T-helper 2 cell (primary cell): ENCODE measurements at places on chromosomes 5 and 9.

GRCh38 chr9:79409182-79409823, 162.5 kb upstream of the TLE4 start:
- no peak for DNase-seq

GRCh38 chr5:101932599-101932998, 363.5 kb downstream of the SLCO4C1 start:
- DNase-seq: no peak

DNA sequence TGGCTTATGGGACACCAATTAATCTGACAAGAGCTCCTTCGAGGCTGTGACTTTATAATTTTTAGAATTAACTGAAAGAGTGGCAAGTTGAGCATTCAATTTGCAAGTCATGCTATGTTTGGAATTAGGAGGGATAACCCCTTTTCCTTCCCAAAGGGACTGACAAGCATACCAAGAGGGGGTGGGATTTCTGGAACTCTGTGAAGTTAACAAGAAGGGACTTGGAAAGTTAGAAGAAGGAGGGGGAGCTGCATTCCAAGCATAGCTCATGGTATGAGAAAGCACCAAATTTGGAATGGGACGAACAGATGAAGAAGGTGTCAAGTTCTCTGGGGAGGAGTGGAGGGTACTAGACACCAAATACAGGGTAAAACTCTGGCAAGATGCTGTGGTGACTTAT, 8.9 kb upstream of the PALM2AKAP2 start:
- no peak for DNase-seq

- DNase-seq: no peak
These were observed 146.6 kb downstream of the SEC61B start for GRCh38 chr9:99368341-99369326.

- DNase-seq: no peak
These were observed 317.3 kb downstream of the TAF11L14 start for GRCh38 chr5:17951392-17952169.

DNA sequence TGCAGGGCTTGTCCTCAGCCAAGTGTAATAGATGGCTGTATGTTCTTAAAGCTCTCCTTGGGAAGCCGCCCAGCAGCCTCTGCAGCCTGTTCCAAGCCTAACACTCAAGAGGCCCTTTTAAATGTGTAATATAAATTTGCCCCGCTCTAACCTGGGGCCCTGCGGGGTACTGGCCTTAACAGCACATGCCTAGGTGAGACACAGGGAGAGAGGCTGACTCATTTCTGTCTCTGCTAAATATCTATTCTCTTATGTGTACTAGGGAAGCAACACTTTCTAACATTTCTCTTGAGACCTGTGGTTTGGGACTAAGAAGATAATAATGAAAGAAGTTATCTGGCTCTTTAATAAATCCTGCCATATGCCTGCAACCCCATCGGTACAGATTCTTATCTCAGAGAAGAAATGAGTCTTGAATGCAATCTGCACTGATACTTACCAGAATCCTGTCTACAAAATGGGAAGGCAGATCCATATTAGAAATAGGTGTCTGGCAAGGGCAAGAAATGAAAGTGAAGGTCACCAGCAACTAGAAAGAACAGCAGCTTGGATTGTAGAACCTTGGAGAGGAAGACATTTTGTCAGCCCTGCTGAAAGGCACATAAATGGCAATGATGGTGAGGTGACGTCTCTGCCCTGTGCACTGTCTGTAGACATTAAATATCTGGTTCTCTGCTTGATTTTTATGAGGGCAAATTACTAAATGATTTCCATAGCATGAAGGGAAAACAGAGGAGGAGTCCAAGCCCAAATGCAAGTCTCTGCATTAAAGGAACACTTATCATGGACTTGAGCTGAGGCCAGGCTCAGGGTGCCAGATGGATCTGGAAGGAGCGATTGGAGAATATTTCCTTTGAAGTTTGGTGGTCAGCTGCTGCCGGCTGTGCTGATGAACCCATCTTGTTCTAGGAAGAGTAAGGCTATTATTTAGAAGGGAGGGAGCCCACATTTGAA, 14.5 kb upstream of the TGFBI start:
- no peak for DNase-seq
